ENCODE measurements at places on chromosomes 6 and 20.
A peak's percentile ranks its signal among the peaks of the same experiment; 100 is the strongest.

DNA sequence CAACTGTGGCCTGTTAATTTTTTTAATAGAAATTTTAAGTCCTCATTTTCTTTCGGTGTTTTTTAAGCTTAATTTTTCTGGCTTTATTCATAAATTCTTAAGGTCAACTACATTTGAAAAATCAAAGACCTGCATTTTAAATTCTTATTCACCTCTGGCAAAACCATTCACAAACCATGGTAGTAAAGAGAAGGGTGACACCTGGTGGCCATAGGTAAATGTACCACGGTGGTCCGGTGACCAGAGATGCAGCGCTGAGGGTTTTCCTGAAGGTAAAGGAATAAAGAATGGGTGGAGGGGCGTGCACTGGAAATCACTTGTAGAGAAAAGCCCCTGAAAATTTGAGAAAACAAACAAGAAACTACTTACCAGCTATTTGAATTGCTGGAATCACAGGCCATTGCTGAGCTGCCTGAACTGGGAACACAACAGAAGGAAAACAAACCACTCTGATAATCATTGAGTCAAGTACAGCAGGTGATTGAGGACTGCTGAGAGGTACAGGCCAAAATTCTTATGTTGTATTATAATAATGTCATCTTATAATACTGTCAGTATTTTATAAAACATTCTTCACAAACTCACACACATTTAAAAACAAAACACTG, 10.1 kb downstream of the HFE start:
- peak; percentile 84 for DNase-seq

DNA sequence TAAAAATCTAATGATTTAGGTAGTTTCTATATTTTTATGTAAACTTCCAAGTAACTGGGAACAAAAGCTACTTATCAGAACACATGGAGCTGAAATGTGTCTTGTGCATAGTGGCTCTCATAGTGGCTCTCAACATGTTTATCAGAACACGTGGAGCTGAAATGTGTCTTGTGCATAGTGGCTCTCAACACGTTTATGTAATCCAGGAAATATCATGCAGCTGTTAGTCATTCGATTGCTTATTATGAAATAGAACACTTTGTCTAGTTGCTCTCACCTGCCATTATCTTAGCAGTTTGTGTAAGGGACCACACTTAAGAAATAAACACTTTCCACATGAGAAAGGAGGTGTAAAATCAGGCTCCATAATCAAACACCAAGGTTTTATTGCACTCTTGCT, 119.2 kb upstream of the ASCC3 start:
- peak; percentile 34 for DNase-seq

- no peak for DNase-seq
Observed at GRCh38 chr6:14146506-14147096, 29.0 kb downstream of the CD83 start.

DNA sequence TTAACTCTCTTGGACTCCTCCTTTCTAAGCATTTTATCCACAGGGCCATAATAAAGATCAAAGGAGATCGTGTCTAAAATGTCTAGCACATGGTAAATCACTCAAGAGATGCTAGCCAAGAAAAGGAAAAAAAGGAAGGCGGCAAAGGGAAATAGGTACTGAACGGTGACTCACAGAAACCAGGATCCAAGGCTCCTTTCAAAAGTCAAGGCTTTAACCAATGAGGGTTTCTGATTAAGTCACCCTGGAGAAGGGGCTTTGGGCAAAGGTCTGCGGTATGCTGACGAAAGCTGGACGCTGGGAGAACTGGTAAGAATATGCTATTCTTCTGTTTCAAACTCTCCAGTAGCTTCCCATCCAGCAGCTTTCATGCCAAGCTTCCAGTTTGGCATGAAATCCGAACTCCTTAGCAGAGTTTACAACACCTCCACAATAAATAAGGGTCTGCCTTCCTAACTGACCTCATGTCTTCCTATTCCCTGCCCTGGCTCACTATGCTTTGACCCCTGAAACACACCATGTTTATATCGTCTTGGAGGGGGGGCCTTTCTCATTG, 1.0 kb downstream of the TOMM34 start:
- DNase-seq = peak; percentile 23

GRCh38 chr6:692356-692851, 535 bp downstream of the EXOC2 start:
- peak; percentile 59 for DNase-seq

DNA sequence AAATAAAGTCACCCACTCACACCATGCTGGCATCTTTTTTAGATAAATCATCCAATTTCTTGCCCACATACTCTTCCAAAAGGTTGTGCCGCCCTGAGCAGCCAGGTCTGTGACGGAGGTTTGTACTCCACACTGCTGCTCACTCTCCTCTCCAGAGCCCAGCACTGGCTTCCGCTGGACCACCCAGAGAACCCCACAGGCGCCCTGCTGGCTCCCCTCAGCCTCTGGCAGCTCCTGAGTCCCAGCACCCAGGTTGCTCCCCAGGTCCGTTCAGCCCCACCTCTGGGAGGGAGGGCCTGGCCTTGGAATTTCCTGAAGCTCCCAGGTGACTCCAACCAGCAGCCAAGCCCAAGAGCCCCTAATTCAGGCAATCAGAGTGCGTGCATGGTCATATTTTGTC, 131.7 kb upstream of the CST7 start:
- no peak for DNase-seq

DNA sequence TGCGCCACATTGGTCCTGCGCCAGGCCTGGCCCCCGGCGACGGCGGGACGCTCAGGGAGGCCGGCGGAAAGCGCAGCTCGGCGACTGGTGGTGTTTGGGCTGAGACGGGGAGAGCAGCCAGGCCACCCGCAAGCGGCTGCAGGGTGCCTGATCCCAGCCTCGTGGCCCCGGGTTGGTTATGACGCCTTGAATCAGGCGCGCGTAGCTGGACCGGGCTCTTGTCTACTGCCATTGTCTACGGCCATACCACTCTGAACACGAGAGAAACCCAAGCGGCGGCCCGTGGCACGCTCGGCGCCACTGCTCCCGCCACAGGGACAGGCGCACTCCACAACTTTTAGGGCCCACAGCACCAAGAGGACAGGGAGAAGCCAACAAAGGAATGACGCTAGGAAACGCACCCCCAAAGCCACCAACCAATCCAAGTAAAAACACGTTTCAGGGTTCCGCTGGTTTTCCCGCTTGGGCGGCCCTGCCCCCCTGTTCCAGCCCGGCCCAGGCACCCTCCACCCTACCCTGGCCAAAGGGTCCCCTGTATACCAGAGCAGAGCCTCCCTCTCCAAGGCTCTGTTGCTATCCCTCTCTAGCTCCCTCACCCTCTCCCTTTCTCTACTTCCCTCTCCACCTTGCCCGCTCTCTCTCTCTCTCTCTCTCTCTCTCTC, 1849.3 kb upstream of the DEFB115 start:
- peak; percentile 9 for DNase-seq

DNA sequence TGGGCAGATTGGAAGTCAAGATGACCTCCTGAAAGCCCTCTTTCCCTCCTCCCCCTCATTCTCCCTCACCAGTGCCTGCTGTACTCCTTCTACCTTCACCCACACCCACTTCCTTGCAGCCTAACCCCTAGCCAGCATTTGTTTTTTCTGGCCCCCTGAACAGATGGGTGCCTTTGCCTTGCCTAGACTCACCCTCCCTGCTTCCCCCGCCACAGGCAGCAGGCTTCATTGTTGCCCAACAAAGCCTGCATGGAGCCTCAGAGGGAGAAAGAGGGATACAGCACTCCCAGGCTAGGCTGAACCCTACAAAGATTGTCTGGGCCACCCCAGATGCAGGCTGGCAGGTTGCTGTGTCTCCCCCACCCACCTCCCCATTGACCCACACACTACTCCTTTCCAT, 2.7 kb downstream of the MOCS1 start:
- DNase-seq = no peak

DNA sequence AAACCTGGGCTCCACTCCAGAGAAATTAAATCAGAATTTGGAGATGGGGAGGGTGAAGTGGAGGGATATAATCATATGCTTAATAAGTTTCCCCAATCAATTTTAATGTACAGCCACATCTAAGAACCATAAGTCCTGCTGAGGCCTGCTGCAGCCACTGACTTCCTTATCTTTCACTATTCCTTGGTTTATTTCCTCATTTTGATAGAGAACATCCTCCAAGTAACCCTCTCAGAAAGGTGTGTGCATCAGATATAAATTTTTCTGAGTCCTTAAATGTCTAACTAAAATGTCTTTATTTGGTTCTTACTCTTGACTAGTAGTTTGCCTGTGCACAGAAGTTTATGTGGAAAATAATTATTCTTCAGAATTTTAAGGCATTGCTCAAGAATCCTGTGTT, 23.7 kb upstream of the SIRT5 start:
- DNase-seq = no peak

Measured in choroid plexus epithelial cell (primary cell).